Substantia nigra (tissue), 51 donors: ENCODE measurements at places on chromosomes 11 and 22.

DNA sequence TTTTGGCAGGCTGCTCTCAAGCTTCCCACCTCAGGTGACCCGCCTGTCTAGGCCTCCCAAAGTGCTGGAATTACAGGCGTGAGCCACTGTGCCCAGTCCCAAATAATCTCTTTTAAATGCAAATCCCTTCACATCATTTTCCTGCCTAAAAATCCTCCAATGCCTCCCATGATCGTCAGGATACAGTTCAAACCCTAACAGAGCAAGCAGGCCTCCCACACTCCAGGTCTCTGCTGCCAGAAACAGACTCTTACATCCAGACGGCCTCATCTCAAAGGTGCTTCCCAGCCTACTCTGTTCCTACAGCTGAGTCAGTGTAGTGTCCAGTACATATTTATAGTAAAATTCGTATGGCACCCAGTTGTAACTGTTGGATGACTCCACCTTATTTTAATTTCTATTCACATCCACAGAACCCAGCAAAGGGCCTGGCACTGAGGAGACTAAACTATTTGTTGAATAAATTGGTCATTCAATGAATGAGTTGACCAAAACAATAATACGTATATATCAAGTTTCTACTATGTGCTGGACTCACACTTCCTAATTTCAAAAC is 8.2 kb downstream of the SIRT3 start:
- no peak for DNase-seq

DNA sequence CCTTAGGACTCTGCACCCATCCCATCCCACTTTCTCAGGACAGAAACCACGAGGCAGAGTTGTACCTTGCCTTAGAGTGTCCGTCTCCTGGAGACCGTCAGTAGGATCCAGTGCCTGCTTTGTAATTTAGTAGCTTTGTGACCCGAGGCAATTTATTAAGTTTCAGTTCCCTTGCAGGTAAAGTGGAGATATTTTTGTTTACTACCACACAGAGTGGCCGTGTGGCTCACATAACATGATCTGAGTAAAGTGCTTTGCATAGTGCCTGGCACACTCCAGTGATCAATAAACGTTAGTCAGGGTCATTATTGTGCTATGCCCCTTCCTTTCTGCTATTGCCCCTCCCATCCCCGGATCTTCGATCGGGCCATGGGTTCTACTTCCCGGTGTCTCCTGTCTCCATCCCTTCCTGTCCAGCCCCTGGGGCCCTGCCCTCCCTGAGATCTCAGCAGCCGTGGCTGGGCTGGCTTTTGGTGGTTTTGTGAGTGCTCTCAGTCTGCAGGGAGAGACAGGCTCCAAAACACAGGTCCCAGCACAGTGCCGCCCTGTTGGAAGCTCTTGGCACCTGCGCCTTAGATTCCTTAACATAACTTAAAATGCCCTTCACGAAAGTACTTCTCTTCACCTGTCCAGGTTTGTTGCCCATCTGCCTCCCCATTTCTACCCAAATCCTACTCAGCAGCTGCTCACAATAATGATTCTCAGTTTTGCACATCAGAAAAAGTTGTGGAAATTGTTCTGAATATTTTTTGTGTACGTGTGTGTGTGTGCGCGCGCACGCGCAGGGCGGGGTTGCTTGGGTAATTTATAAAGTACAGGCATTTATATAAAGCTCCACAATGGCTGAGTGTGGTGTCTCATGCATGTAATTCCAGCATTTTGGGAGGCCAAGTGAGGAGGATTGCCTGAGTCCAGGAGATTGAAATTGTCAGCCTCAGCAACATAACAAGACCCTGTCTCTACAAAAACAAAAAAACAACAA is 753.7 kb downstream of the NTM start:
- DNase-seq: no peak

- DNase-seq: peak; percentile 60
These were observed 85.5 kb downstream of the ST3GAL4 start for GRCh38 chr11:126440792-126441514.

DNA sequence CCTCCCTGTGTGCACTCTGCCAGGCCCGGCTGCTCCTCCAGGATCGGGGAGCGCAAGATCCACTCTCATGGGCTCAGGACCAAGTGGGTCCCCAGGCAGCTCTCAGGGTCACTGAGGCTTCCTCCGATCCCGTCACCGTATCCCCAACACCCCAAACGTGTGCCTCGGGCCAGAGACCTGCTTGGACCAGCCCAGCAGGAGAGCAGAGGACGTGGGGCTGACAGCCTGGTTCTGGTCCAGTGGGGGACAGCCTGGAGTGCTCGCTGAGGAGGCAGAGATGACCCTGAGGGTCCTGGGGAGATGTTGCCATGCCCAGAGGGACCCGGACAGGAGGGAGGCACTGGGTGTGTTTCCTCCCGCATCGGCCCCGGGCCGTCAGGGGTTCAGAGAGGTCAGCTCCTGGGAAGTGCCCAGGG is 1402.6 kb downstream of the BRD1 start:
- no peak for DNase-seq

DNA sequence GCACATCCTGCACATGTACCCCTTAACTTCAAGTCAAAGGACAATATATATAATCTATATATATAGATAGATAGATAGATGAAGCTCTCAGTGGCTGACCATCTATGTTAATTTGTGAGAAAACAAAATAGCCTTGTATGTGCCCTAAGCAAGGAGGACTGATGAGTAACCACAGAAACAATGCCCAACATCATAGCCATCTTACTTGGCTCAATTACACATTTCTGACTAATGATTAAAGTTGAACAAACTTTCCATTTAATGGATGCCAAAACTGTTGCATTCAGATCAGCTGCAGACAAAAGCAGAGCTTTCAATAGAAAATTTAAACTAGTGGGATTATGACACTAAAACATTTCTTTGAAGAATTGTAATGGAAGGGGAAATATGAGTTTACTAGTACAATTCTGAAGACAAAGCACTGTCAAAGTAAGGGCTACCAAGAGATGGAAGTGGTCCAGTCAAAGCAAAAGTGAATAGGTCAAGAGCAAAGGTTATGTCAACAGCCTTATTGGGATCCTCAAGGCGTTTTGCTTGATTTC is 1188.2 kb upstream of the RAG2 start:
- no peak for DNase-seq

DNA sequence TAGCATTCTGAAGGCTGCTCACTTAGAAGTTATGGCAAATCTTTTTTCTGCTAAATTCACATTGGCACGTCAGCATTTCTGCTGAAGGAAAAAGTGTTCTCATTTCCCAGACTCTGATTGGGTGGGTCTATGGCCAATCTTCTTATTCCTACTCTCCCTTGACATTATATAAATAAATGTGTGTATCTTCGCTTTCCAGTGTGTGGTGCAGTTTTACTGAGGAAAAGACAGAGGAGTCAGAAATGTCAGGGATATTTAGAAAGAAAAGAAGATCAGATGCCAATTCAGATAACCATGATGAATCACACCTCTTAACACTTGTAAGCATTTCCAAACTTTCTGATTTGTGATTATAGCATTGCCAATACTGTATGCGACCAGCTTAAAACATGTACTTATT is 3.2 kb upstream of the BDNF start:
- no peak for DNase-seq

- DNase-seq: no peak
These were observed 258.0 kb downstream of the FAT3 start for GRCh38 chr11:92482492-92483060.

- DNase-seq: no peak
These were observed 44.6 kb downstream of the C11orf91 start for GRCh38 chr11:33655842-33656600.

GRCh38 chr11:108786281-108786990 is 121.6 kb downstream of the DDX10 start:
- DNase-seq: no peak

- DNase-seq: no peak
These were observed 18.9 kb upstream of the MOB2 start for GRCh38 chr11:1505480-1505879.

DNA sequence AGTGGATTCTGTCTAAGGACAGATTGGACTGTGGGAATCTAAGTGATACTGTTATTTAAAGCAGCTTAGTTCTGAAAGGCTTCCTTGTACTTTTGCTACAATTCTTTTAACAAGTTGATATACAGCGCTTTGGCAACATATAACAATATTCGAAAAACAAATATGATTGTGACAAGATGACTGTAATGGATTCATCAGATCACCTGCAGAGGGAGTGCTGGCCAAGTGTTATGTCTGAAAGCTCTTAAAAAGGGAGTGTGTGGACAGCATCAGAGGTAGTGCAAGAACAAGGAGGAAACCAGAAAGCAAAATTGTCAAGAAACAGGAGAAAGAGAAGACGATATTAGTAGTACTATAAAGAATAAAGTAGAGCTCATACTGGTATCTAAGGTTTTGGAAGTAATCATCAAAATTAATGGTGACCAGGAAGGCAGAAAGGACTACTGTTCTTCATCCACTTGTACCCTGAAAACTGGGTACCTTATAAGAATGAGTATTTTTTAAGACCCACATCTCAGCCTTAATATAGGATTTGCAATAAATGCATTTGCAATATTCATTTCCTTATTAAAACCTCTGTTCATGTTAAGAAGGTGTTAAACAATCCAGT is 1112.0 kb upstream of the CCDC90B start:
- DNase-seq: no peak

DNA sequence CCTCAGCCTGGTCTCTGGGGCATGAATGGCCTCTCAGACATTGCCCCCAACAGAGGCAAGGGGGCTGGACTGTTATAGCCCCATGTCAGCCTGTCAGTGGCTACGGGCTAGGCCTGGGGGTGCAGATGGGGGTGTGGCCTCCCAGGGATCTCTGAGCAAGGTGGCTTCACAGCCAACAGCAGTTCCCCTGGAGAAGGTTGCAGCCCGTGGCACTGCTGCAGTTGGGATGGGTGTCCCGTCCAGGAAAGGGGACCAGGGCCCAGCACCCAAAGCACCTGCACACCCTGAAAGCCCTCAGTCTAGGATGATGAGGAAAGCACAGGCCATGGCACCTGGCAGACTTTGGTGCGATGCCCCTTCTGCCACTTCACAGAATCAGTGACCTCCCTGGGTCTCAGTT is 101.3 kb downstream of the TP53I11 start:
- no peak for DNase-seq

GRCh38 chr11:62012832-62013461 is 45.5 kb upstream of the FTH1 start:
- DNase-seq: no peak

DNA sequence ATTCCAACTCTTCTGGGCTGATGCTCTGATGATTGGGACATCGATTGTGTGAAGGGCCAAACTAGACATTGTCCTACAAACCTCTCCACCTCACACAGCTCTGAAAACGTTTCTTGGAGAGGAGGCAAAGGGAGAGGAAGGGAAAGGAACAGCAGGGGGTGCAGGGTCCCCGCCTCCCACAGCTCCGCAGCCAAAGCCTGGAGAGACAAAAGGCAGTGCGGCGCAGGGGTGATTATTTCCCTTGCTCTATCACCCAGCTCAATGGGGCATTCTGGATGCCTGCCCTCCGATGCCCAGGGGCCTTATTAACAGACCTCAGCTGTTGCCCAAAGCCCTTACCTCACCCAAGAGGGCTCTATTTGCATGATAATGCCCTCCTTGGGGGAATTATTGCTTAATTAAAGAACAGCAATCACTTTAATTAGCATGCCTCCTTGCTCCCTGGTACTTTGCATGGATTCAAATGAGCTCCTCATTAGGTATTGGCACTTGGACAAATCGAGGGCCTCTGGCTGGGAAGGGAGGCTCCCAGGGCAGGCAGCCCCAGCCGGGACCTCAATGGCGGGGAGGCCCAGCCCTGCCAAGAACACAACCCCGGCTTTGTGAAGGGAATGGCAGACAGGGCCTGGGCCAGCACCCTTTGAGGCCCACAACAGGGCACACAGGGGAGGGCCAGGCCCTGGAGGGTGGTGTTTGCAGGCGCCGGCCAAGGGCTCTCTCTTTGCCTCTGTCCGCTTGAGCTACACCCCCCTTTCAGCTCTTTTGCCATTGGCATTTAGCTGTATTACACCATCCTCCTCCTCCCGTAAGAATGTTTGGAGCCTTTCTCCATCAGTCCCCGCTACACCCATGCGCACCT is 19.8 kb upstream of the CDON start:
- peak; percentile 22 for DNase-seq

- DNase-seq: no peak
These were observed 102.8 kb upstream of the DRD2 start for GRCh38 chr11:113578033-113578380.

DNA sequence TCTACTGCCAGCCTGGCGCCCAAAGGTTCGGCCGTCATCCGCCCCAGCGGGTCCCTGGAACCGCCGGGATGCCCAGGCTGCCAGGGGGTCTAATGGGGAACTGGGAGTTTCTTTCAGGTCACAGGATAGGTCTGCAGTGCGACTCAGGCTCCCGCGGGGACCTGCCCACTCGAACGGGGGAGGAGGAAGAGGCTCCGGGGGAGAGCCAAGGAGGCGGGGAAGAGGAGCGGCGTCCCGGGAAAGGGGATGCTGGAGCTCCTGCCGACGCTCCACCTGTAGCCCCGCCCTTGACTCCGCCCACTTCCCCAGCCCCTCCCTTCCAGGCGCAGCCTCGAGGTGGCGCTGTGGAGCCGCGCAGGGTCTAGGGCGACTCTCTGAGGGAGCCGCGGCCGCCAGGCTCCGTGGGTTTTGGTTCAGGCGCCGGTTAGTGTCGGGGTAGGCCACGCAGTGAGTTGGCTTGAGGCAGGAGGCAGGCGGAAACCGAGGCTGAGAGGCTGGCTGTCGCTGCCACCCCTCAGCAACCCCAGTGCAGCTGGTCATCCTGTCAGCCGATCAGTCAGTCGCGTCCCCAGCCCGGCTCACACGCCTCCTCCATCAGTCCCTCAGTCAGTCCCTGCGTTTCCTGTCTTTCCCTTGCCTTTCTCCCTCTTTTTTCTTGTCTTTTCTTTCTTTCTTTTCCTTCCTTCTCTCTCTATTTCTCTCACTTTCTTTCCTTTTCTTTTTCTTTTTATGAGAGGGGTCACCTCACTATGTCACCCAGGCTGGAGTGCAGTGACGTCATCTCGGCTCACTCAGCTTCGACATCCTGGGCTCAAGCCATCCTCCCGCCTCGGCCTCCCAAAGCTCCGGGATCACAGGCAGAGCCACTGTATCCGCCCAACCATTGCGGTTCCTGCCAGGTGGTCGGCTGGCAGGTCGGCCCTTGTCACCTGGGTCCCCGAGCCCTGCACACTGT is 26.4 kb downstream of the YWHAH start:
- DNase-seq: no peak

GRCh38 chr11:3148255-3148989 is 16.7 kb downstream of the OSBPL5 start:
- no peak for DNase-seq

DNA sequence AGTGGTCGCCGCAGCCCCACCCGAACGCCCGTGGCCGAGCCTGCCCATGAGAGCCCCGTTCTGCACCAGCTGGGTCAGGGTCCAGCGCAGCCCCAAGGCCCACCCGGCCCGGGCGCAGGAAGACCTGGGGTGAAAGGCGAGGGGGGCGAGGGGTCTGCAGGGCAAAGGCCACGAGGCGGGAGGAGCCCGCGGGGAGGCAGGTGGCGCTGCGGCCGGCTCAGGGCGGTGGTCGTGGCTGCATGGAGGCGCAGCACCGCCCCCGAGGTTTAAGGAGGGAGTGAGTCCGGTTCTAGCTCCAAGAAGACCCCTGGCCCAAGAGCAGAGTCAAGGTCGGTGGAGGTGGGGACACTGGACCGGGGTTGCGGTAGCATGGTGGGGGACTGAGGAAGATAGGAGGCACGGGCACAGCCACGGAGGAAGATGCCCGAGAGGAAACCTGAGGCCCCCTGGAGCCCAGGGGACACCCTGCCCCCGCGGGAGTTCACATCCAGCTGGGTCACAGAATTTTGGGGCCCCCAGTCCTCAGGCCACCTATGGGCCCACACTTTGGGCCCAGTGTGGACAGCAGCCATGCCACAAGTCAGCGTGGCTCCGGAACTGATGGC is 514 bp upstream of the HDAC10 start:
- no peak for DNase-seq

GRCh38 chr11:131762346-131763110 is 392.1 kb downstream of the NTM start:
- peak; percentile 66 for DNase-seq
